ENCODE measurements at places on chromosomes 1 and 21.

- DNase-seq: no peak
Observed at GRCh38 chr1:209878964-209879363, 51.2 kb downstream of the UTP25 start.

DNA sequence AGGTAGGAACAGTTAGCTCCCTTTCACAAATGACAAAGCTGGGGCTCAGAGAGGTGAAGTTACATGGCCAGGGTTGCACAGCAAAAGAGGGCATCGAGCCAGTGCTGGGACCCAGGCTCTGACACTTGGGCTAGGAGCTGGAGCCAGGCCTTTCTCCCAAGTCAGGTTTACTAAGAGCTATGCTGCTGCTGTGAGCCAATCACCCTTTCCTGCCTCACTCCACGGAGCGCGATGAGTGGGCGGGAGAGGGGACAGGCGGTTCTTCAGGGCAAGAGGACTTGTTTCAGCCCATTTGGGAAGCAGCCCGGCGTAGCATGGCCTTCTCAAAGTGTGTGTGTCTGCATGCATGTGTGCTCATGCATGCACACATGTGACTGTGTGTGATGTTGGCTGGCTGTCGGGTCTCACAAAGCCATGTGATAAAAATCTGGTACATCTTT is 10.6 kb downstream of the ID3 start:
- peak; percentile 58 for DNase-seq

GRCh38 chr1:109626682-109627408 is 7.2 kb downstream of the AMPD2 start:
- DNase-seq: no peak

- no peak for DNase-seq
Observed at GRCh38 chr1:207873055-207873890, 37.7 kb downstream of the CD34 start.
